Activated T-cell treated with anti-CD3 and anti-CD28 coated beads, Interleukin-2, amount 50 U/mL, for 72 hours (primary cell): ENCODE measurements at places on chromosomes 12 and 14.

- no peak for DNase-seq
Observed at GRCh38 chr14:69610874-69611171, 573 bp upstream of the SUSD6 start.

- peak; percentile 72 for DNase-seq
Observed at GRCh38 chr12:6764011-6764828, 1.9 kb upstream of the PTMS start.

- no peak for DNase-seq
Observed at GRCh38 chr12:104219361-104219892, 3.8 kb downstream of the TXNRD1 start.

- no peak for DNase-seq
Observed at GRCh38 chr14:89486505-89486904, 69.5 kb upstream of the FOXN3 start.

GRCh38 chr14:52080808-52081755 is 12.2 kb upstream of the NID2 start:
- DNase-seq: no peak

DNA sequence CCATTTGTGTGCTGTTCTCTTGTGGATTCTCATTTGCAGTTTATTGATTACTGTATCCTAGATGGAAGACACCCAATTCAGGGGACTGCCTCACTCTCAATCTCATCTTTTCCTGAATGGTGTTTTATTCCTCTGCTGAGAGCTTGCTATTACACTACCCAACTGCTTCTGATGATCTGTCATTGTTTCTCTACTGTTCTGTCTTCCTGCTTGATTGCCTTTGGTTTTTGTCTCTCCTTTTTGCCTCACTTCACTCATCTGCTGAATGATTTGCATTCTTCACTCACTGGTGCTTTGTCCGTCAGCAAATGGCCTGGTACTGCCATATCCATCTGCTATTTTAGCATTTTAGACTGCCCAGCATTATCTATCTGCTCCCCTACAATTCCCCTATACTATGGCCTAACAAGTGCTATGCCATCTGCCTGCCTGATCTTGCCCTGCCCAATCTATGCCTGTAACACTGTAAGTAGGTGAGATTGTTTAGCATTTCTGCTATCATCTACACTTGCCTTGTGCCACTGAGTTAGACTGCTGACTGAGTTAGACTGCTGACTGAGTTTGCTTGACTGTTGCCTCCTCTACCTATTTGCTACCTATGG is 335.1 kb downstream of the GPHN start:
- no peak for DNase-seq

DNA sequence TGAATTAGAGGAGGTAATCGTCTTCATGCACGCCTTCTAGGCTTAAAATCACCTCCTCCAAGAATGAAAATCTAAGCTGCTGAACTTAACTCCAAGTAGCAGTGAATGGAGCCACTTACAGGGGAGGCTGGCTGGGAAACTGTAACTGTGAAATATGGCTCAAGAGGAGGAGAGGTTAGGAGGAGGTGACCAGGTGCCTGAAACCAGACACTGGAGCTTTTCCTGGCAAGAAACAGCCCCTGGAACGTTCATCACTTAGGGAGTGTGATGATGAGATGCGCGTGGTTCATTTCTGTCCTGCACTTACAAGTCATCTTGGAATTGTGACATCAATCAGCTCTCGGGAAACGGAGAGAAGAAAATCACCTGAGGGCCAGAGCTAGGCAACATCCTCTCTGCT is 62.3 kb upstream of the TMEM132C start:
- DNase-seq: no peak

DNA sequence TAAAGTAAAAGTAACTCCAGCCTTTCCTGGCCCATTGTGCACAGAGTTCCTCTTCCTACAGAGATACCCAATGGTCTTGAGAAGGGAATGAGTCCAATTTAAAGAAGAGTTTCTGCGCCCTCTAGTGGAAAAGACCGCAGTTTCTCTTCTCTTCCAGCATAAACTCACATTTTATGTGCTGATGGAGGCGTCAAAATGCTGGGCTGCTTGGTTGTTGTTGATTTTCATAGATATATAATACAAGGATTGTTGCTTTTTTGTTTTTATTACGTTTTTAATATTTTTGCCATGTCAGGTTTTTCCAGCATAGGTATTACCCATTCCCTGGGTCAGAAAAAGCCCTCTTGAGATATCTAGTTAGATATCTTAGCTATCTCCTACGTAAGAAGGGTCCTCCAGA is 356.9 kb upstream of the STXBP6 start:
- DNase-seq: peak; percentile 1

DNA sequence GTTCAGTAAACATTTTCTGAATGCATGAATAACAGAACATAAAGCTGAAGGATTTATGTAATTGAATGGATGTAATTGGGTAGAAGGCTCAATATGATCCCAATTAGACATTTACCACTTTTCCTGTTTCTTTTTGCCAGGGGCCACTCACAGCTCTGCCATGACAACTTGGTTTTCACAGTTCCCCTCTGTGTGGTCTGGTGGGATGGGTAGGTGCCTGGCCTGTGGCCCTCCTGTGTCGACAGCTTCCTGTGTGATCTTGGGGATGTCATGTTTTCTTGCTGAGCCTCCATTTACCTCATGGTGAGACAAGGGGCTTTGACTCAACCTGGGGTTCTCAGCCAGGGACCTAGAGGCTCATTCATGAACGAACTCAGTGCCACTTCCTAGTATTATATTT is 12.6 kb upstream of the SERPINA10 start:
- no peak for DNase-seq

DNA sequence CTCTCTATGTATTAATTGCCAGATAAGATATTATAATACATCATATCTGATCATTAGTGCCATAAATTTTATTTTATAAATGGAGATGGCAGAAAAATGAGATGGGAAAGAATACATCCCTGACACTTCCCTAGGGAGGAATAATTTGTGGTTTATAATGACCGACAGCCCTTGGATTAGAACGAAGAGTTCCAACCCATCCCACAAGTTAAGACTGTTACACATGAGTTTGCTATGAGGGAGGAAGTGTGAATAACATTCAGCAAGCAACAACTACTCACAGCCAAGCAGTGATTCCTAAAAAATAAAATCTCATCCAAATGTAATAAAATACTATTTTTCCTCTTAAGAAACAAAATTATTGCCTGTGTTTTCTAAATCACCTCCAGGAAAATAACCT is 299.0 kb downstream of the CCDC91 start:
- DNase-seq: no peak

DNA sequence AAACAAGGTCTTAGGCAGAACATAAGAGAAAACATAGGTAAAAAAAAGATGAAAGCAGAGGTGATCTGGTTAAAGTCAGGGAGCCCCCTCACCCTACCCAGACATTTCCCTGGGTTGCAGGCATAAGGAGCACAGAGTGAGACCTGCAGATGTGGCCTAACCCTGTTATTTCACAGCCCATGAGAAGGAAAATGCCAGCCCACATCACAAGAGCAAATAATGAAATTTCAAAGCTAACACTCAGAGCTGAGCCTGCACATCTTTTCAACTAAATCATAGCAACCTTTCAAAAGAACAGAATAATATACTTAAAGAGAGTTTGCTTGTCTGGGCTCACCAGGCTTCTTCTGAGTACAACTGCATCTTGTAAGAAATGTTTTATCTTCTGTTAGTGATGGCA is 295.4 kb downstream of the RPAP3 start:
- no peak for DNase-seq

DNA sequence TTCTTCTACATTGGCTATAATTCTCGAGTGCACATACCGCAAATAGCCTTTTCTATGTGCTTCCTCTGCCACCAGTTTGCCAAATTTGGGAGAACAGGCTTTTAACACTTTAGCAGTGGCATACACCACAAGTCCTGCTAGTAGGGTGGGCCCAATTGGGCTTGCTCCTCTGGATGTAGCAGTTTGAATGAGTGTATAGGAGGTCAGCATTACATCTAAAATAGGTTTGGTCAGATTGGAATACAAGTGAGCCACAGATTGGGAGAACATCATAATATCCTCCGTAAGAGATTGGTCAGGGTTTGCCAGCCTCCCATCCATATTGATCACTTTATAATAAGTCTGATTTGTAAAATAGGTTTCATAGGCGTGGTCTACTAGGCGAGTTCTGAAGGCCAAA is 902 bp downstream of the ABCD2 start:
- peak; percentile 3 for DNase-seq

GRCh38 chr14:101056446-101056845 is 152.9 kb upstream of the RTL1 start:
- no peak for DNase-seq

GRCh38 chr14:54730156-54730961 is 163.4 kb downstream of the SAMD4A start:
- peak; percentile 54 for DNase-seq

DNA sequence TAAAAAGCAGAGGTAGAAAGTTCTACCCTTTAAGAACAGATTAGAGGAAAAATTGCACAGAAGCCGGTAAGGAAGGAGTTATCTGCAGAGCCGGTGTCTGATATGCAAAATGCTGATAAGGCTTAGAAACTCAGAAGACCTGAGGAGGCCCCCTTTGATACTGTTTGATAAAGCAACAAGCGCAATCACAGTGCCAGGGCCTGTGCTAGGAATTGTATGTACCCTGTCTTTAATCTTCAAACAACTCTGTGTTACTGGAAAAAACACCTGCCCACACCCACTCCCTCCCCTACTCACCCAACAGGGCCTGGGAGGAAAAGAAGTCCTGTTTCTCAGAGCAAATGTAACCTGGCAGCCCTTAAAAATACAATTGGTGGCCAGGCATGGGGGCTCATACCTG is 112.7 kb upstream of the FUT8 start:
- DNase-seq: no peak

DNA sequence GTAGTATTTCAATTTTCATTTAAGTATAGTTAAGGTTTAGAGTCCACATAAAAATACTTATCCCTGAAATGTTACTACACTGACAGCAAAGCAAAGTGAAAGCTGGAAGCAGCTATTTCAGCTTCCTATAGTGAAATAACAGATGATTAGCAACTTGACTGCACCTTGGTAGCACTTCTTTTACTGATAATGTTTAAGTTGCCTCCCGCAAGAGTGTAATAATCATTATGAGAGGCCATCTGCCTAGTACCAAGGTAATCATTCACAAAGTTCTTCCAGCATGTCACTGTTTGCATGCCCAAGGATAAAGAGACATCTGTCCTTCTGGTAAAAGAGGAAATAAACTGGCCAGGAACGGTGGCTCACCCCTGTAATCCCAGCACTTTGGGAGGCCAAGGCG is 69.8 kb downstream of the LIN7A start:
- no peak for DNase-seq

- DNase-seq: peak; percentile 18
Observed at GRCh38 chr12:68157380-68157779, 2.2 kb downstream of the IFNG start.

- no peak for DNase-seq
Observed at GRCh38 chr14:53458368-53458814, 305.3 kb upstream of the DDHD1 start.

GRCh38 chr12:105570944-105571343 is 240.5 kb downstream of the C12orf75 start:
- DNase-seq: no peak

- DNase-seq: no peak
Observed at GRCh38 chr14:93525696-93526451, 95.1 kb downstream of the UNC79 start.

- DNase-seq: no peak
Observed at GRCh38 chr14:50901361-50901760, 29.5 kb downstream of the ABHD12B start.

GRCh38 chr12:108732489-108733229 is 1.3 kb upstream of the CORO1C start:
- DNase-seq: no peak

DNA sequence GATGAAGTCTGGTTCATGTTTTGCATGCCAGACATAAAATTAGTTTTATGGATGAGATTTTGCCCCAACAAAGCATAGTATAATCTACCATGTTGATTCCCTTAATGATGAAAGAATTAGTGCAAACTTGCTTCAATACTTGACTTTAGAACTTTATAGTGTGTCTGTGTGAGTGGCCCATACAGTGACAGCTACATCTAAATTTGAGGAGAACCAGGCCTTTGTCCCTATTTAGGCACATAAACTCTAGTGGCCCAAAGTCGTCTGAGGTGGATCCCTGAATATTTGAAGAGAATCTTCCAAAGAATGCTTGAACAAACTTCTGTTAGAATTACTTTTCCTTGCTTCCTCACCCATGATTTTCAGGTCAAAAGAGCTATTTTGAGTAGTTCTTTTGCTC is 70.4 kb downstream of the POLR3B start:
- no peak for DNase-seq

DNA sequence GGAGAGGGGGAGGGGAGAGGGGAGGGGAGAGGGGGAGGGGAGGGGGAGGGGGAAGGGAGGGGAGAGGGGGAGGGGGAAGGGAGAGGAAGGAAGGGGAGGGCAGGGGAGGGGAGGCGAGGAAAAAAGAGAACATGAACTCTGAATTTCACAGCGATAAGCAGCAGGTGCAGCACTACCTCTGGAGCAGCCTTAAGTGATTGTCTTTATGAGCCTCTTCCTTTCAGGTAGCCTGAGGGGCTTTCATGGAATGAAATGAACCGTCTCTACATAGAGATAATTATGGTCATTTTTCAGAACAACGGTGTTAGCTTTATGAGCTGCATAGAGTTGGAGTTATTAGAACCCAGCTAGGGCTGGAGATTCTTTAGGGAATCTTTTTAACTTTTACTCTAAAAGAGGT is 18.1 kb upstream of the PTCSC3 start:
- no peak for DNase-seq

GRCh38 chr14:64970776-64971477 is 1.2 kb downstream of the RAB15 start:
- DNase-seq: no peak

GRCh38 chr14:96422992-96423391 is 31.1 kb downstream of the AK7 start:
- DNase-seq: no peak

DNA sequence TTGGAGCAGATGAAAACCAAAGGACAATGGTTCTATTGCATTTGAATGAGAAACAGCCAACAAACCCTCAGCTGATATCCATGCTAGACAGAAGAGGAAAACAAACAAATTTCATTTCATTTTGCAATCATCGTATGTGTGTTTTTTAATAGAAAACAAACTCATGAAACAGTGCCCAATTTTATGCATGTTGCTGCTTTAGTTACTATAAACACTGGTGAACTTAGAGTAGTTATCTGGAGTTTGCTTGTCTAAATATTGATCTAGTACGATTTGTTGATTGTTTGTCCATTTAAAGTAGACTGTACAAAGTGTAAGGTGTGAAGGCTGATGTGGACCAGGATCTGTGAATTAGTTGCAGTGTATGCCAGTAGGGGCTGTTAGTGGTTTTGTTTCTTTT is 166.6 kb downstream of the KITLG start:
- DNase-seq: no peak
